ENCODE measurements at places on chromosomes 2 and 18.

GRCh38 chr2:144253743-144254142, 266.2 kb downstream of the ZEB2 start:
- DNase-seq, result no peak

- no peak for DNase-seq
These were observed 119.7 kb downstream of the RDH14 start for GRCh38 chr2:18440777-18441176.

DNA sequence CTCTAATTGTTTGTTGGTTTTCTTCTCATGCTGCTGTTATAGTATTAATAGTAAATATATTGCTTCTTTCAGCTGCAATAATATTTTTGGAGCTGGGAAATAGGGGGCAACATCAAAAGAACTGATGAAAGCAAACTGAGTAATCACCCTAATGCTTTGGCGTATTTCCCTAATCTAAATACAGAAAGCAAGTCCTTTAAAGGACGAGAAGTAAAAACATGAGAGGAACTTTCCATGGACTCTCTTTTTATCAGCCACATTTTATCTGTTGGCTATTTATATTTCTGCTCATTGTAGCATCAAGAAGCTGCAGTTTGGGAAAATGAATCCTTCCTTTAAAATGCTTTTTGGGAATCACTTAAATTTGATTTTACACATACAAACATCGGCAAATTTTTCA, 139.9 kb upstream of the SLC8A1 start:
- no peak for DNase-seq

DNA sequence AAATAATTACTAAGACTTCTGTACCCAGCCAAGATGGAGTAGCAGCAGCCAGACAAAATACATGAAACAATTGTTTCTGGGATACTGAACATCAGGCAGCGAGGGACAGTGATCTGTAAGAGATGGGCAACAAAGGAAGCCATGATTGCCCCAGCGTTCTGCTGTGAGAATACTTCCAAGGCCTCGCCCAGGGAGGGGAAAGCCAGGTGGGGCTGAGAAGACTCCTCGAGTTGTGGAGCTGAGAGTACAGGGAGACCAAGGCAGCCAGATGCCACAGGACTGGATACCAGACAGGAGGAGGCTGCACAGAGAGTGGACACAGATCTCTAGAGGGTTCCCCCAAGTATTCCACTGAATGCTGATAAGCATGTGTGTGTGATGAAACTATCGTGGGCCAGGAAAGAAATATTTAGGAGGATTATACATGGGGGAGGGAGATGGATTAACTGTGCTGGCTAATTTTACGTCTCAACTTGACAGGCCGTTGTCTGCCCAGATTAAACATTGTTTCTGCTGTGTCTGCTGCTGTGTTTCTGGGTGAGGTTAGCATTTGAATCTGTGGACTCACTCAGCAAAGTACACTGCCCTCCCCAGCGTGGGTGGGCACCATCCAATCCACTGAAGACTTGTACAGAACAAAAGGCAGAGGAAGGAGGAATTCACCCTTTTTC, 10.2 kb upstream of the LIMS2 start:
- no peak for DNase-seq

GRCh38 chr2:197293252-197294007, 17.1 kb downstream of the ANKRD44 start:
- DNase-seq, result no peak

DNA sequence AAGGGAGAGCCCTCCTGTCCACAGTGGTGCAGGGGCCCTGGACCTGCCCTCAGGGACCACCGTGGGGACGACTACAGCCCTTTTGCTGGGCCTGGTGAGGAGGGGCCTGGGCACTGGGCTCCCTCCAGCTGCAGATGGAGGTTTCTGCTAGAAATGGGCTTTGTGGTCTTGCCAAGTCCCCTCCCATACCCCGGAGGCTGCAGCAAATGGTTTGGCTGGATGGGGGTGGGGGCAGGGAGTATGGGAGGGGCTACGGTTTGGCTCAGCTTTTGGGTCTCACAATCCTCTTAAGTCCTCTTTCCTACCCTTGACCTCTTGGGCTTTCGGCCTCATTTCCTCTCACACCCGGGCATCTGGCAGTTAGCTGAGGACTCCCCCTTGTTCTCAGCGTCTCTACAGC, 21.7 kb downstream of the TET3 start:
- no peak for DNase-seq

DNA sequence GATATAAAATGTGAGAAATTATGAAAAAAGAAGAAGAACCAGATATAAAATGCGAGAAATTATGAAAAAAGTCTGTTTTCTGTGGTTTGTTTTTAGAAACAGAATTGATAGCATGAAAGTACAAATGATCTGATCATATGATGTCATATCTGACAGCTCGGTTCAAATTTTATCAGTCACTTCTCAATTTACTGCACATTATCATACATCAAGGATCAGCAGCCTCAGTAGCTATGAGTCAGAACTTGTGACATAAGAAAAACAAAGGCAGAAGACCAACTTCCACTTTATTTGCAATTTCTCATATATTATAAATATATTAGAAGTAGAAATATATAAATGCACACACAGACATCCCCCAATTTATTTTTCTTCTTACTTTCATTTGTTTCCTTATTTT, 634.0 kb downstream of the LRP1B start:
- DNase-seq, result no peak

DNA sequence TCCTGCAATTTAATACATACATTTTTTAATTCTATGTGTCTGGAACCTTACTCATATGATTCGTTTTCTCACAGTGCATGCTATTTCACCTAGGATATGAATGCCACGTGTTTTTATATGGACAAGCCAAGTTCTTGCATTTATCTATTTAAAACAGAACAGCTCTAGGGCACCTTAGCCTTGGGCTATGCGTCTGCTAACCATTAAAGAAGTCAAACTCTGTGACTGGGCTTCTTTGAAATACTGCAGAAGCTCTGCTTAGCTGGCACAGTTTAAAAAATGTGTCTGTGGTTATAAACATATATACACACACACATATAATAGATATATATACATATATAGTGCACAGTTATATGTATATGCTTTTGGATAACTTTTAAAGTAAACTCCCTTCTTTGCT, 890.8 kb upstream of the KLHL29 start:
- DNase-seq, result no peak

DNA sequence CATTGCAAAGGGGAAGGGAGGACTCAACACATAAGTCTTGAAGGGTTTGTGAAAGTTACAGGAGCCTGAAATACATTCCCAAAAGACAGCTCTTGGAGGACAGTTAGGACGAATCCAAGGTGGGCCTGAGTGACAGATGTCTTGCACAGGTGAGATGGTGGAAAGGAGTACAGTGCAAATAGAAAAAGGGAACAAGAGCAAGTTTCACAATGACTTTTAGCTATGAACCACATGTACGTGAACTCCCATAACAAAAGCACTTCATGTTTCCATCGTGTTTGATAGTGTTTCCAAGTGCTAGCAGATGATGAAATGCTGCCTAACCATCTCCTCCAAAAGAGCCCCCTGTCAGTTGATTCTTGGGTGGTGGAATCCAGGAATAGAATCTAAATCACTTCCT, 1.8 kb downstream of the IL18RAP start:
- DNase-seq, result no peak

GRCh38 chr2:219916281-219916680, 288.9 kb downstream of the SLC4A3 start:
- no peak for DNase-seq

GRCh38 chr2:216283038-216283900, 89.0 kb downstream of the MARCHF4 start:
- no peak for DNase-seq

- no peak for DNase-seq
These were observed 37.1 kb downstream of the ZNF532 start for GRCh38 chr18:58901783-58902182.

- no peak for DNase-seq
These were observed 1.5 kb downstream of the EXOC6B start for GRCh38 chr2:72824224-72824842.

DNA sequence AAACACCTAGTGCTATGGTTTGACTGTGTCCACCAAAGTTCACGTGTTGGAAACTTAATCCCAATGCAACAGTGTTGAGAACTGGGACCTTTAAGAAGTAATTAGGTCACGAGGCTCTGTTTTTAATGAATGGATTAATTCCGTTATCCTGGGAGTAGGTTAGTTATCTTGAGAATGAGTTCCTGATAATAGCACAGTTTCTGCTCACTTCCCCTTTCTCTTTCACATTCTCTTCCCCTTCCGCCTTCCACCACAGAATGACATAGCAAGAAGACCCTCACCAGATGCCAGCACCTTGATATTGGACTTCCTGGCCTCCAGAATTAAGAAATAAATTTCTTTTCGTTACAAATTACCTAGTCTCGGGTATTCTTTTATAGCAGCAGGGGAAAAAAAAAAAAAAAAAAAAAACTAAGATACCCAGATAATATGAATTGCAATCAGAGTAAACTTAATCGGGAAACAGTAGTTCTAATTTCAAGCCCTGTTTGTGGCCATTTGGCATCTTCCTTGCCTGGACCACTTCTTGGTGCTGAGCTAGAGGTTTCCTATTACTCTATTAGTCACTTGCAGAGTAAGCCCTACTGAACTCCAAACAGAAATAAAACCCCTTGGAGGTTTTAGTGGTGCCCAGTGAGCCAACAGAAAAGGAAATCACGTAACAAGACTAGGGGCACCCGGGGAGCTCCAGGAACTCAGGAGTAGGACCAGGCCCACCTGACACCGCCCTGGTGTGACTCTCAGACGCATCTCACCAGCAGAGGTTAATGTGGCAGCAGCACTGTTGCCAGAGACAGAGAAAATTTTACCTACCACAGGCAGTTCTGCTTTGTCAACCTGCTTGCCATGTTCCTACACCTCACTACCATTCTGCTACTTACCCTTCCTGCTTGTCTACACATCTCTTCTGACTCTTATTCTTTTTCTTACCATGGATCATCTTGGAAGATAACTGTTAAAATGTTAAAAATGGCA, 147.6 kb upstream of the CAB39 start:
- no peak for DNase-seq

DNA sequence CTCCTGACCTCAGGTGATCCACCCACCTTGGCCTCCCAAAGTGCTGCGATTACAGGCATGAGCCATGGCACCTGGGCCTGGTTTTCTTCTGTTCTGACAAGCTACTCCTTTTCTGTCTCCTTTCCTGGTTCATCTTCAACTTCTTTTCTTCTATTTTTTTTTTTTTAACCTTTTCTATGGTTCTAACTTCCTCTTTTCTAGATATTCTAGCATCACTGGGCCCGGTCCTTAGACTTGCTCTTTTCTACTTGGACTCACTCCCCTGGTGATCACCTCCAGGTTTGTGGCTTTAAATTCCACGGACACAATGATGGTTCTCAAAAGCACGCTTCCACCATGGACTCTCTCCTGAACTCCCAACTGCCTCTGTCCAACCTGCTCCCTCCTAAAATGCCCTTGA, 2.0 kb downstream of the EIF2AK2 start:
- DNase-seq, result no peak

DNA sequence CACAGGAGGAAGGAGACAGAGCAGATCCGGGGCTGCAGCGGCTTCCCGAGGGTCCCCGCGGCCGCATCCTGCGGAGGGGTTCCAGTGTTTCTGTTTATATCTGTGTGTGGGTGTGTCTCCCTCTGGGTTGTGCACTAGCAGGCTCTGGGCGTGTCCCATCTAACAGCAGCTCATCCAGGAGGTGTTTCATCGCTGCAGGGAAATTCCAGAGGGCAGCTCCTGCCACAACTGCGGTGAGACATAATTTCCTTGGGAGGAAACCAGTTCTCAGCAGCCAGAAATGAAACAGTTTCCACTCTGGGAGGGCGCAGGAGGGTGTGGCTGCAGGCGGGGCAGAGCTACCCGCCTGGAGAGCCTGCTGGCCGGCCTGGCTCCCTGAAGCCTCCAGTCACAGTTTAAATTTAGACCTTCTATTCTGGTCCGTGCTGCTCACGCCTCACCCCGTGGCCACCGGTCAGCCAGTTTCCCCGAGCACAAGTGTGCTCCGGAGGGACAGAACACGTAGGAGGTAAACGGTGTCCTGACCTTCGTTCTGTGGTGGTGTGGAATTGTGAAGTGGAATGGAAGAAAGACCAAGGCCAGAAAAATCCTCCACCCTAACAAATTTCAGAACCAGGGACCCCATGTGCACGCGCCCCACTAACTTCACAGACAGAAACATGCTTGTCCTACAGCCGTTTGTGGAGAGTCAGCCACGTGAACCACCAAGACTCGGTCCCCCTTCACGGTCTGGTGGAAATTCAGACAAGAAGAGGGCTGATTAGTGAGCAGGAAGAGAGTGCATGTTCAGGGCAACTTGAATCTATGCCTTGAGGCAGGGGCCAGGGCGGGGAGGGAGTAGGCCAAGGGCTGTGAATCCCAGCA, 50.2 kb downstream of the TEX44 start:
- peak; percentile 81 for DNase-seq

DNA sequence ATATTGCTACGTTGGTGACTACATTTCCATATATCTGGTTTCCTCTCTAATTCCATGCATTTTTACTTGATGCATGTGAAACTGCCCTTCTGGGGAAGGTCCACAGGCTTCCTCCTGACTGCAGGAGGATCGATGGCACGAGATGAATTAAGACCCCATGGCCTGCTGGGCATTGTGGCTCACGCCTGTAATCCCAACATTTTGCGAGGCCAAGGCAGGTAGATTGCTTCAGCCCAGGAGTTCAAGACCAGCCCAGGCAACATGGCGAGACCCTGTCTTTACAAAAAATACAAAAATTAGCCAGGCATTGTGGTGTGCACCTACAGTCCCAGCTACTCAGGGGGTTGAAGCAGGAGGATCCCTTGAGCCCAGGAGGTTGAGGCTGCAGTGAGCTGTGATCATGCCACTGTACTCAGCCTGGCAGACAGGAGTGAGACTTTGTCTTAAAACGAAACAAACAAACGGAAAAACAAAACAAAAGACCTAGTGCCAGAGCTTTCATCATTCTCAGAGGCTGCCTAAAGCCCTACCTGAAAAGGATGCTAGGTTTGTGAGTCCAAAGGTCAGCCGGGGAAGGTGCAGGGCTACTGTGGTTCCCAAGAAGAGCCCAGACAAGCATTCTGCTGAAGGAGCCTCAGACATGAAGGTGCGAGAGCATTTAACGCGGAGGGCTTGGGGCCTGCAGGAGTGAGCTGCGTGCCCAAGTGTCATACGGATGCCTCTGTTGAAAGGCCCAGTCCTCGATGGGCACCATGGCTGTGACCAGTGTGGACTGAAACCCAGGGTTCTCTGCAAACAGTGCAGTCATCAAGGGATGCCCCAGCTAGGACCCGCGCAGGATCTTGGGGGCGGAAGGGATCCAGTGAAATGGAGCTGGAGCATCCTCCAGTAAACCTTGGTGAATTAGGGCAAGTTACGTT, 21.6 kb downstream of the GPR55 start:
- DNase-seq, result no peak

- DNase-seq, result no peak
These were observed 187.6 kb downstream of the DOK6 start for GRCh38 chr18:69588301-69588700.

- peak; percentile 38 for DNase-seq
These were observed 580 bp downstream of the TMEM163 start for GRCh38 chr2:134718023-134718816.
